Fibroblast of skin of left biceps (primary cell): ENCODE measurements at places on chromosomes 12 and 14.

DNA sequence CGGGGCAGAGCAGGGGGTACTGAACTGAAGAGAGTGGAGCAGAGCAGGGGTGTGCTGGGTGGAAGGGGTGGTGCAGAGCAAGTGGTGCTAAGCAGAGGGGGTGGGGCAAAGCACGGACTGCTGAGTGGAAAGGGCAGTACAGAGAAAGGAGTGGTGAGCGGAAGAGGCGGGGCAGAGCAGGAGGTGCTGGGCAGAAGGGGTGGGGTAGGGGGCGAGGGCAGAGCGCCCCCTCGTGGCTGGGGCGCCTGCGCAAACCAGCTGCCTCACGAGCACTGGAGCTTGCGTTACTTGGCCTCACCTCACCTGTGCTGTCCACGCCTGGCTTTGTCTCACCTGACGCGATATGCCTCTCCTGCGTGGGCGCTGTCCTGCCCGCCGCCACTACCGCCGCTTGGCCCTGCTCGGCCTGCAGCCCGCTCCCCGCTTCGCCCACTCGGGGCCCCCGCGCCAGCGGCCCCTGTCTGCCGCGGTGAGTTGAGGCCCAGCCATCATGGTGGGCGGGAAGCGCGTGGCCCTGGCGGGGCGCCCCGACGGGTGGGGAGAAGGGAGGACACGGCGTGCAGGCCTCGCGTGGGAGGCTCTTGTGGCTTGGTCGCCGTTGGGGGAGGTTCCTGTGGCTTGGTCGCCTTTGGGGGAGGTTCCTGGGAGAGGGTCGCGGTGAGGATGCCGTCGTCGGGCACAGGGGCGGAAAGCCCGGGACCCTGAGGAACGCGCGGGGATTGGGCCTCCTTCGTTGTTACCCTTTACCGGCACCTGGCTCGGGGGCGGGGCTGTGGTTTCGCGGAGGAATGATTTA, at the start of gene COX8C:
Gene COX8C (plus strand): TSS at position 257 of the 796 bp plus-strand sequence. CDS start 87 bp downstream, at position 344.
- no peak for DNase-seq

DNA sequence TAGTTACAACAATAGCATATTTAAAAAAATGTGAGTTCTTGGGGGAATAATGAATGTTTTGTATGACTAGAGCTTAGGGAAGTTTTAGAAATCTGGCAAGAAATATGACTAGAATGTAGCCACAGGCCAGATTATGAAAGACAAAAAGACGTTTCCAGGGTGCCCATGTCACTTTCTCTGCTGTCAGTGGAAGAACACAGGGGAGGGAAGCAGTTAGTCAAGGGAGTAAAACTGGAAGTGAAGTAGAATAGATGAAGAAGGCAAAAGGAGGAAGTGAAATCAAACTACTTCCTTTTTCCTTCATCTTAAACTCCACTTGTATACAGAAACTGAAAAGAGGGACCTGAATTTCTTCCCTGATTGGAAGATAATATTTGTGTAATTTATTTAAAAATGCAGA, 81.2 kb upstream of the ATP2B1 start:
- no peak for DNase-seq

DNA sequence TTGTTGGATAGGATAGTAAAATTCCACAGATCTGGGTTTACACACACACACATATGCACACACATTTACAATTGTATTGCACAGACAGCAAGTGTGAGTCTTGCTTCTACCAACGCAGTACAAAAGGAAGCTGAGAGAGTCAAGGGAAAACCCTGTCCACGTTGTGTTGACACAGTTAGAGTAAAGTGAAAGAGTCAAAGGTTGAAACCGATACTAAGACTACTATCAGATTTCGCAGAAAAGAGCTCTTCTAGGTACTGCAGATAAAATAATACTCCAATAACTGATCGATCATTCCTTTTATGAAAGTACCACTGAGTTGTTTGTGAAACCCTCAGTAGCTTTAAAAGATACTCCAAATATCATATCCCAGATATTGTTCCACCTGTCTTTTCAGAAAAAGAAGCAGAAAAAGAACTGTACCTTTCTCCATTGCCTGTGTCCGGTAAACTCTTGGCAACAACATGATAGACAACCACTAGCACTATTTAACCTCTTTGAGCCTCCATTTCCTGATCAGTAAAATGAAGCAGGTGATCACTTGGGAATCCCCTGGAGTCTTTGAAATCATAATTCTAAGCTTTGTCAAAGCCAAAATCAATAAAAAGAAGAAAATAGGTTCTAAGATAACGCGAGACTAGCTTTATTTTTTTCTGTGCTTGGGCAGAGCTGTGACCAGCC, 224.6 kb upstream of the FOXN3 start:
- no peak for DNase-seq

GRCh38 chr12:28489246-28489645, 299.0 kb downstream of the CCDC91 start:
- peak; percentile 47 for DNase-seq

- DNase-seq = no peak
Observed at GRCh38 chr14:21476523-21476924, 235 bp downstream of the RAB2B start.

DNA sequence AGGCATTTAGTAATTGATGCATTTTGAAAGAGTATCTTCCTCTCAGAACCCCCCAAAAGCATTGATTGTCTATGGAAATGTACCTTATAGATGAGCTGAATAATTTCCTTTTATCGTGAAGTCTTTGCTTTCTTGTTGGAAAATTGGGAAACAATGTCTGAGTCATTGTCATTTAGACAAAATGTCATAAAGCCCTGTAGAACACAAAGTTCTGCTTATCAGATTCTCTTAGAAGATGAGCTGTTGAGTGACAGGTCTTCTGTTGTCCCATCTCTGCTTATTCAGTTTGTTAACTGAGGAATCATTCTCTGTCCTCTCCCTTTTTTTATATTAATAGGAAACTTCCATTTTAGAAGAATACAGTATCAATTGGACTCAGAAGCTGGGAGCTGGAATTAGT, 22.9 kb downstream of the MAPKAPK5 start:
- DNase-seq = no peak

GRCh38 chr14:97046967-97047366, 249.8 kb downstream of the VRK1 start:
- DNase-seq = no peak

DNA sequence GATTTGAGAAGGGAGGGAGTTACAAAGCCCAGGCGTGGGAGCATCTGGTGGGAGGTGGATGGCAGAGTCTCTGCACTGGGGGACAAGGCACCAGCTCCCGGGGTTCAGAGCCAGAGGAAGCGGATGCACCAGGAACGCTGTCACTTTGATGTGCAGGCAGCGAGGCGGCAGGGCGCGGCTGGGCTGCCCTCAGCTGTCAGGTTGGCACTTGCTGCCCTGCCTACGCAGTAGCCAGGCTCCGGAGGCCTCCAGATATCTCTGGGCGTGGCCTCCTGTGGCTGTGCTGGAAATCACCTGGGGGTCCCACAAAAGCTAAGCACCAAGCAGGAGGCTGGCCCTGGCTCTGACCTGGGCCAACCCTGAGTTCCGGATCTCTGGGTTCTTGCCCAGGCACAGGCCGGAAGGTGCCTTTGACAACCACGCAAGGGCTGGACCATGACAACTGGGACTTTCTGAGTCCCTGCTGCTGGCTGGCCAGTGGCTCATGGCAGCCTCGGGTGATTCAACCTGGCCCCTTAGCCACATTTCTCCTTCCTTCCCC, 62.1 kb upstream of the MAP1LC3B2 start:
- DNase-seq = no peak

DNA sequence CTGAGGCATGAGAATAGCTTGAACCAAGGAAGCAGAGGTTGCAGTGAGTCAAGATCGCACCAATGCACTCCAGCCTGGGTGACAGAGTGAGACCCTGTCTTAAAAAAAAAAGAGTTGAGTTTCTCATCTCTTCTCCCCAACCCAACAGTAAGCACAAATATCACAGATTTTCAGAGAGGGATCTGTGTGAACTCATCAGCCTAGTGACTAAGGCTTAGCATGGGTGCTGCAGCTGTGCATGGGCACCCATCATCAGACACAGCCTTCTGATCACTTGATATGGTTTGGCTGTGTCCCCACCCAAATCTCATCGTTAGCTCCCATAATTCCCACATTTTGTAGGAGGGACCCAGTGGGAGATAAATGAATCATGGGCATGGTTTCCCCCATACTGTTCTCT, 298.9 kb downstream of the PCNX1 start:
- DNase-seq = no peak

DNA sequence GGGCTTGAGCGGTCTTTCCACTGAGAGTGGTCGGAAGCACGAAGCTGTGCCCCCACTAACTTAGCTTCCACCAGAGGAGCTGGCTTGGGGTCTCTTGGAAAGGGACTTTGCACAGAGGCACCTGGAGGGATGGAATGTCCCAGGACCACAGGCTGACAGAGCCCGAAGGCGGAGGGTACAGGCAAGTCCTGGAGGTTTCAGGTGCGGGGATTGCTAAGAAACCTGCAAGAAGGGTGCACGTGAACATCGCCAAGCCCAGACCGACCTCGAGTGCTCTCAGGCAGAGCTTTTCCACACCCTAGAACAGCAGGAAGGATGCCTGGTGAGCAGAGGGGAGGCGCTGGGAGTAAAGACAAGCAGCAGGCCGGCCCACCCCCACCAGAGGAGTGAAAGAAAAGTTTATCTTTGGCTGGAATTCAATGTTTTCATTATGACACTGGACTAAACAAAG, 61.6 kb downstream of the SERPINA3 start:
- DNase-seq = no peak

DNA sequence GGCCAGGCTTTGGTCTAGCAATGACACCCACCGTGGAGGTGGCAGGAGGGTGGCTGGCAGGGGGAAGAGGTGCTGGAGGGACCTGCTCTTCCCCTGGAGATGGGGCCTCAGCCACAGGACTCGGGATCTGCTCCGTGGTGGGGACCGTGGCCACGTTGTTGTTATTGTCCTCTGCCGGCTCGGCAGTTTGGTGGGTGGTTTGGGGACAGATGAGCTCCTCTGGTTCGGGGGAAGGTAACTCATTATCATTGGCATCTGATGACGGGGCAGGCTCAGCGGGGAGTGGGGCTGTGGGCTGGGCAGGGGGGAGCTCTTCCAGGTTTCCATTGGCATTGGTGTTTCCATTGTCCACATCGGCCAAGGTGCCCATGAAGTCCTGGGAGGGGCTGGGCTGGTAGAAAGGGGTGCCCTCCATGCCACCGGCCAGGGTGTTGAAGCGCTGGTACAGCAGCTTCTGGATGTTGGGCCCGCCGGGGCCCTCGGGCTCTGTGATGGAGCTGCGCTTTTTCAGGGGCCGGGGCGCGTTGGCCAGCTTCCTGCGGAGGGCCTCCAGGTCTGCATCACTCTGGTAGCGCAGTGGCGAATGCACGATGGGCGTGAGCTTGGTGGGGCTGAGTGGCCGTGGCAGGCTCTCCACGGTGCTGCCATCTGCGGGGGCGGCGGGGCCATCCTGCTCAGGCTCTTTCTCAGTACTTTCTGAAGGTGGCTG, 24.3 kb downstream of the ZFYVE21 start:
- no peak for DNase-seq

- DNase-seq = no peak
Observed at GRCh38 chr14:92496191-92496857, 17.3 kb upstream of the RIN3 start.

- DNase-seq = no peak
Observed at GRCh38 chr12:100473050-100473715, 483 bp upstream of the NR1H4 start.

DNA sequence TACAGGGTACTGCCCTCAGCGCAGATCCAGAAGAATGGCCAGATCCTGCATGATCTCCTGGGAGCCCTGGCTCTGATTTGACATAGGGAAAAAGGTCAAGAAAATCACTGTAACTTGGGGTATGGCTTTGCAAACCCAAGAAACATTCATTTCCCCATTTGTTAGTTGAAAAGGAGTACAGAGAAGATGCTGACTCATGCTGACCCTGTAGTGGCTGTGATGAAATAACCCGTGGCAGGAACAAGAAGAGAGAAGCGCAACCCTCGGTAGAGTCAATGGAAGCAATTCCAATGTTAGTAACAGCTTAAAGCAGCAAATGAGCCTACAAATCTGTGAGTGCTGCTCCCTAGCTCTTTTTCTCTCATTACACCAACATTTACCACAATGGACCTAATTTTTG, 281.6 kb upstream of the NPAS3 start:
- peak; percentile 54 for DNase-seq

DNA sequence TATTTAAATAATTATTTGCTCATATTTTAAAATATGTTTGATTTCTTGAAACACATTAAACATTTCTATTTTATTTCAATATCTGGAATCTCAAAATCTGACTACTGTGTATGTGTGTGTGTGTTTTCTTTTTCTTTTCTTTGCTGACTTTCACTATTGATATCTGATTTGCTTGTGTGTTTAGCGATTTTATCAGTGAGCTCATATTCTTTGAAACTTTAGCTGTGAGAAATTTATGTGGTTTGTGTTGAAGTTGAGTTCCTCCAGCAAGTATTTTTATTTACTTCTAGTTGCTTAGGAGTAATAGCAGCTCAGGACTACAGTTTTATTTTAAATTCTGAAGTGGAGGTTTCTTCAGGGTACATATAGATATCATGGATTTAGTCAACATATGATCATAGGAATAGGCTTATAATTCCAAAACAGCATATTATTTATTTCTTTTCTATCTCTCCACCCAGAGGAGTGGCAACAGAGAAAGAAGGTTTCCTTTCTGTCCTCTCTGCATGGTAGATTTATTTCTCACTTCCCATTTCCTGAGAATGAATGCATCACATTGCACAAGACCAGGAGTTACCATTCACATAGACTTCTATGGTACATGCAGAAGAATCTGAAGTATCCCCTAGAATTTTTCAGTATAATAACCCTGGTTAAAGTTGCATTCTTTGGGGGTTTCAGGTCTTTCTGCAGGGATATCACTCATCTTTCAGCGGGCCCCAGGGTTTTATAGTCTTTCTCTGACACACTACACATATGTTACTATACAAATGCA, 60.5 kb downstream of the PTPRQ start:
- DNase-seq = peak; percentile 23

- peak; percentile 41 for DNase-seq
Observed at GRCh38 chr12:27940756-27941402, 31.7 kb downstream of the PTHLH start.

DNA sequence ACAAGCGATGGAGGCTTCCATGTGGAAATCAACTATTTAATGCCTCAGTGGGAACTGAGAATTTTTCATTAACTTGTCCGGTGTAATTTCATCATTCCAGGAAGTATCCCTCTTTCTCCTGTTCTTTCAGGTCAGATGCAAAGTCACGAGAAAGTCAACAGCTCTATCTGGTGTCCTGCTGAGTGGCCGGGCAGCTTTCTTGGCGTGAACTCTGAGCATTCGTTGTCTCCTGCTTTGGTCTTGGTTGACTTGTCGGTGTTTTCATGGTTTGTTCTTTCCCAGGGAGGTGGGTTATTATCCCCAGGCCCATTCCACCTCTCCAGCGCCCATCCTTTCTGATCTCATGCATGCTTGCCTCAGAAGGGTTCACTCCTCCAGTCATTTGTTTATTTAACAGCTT, 149.1 kb downstream of the GLT1D1 start:
- no peak for DNase-seq

DNA sequence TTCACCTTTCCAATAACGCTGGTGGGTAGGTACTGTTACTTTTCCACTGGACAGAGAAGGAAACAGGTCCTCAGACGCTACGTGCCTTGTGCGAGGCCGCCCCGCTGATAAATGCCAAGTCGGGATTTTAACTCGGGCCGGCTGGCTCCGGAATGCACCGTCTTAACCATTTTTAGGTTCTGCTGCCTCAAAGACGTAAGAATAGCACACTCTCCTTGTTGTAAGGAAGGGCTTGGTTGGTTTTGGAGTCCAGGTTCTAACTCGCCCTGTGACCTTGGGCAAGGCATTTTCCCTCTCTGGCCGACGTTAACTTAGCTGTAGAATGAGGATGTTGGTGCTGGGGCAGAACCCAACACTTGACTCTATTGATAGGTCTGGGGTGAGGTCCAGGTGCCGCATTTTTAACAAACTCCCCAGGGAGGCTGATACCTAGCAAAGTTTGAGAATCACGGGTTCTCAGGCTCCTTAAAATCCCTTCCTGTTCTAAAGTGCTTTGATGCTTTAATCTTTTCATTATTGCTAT, 814 bp downstream of the ANKRD13A start:
- DNase-seq = no peak
